ENCODE measurements at places on chromosomes 3 and 15. TPM values are rescaled to one million over a fixed set of nuclear protein-coding genes. Genes with fewer than 3 reads are reported as not detected.

FRMD5 gene
- 3.3 TPM for total RNA-seq

EPHA3 gene
- total RNA-seq: 12.7 TPM

CD276 gene
- total RNA-seq: 154 TPM

CISH gene
- 1.2 TPM for total RNA-seq

CFAP91 gene
- 0.59 TPM for total RNA-seq

ESYT3 gene
- total RNA-seq: 0.59 TPM

CCDC33 gene
- not detected for total RNA-seq

PIGB gene
- 27.1 TPM for total RNA-seq

CAMKV gene
- not detected for total RNA-seq

ITGB5 gene
- 400 TPM for total RNA-seq

Measured in osteoblast (primary cell).